NCI-H1417 treated with DMSO at 0.1 percent for 48 hours (cell line): ENCODE measurements at places on chromosomes 4 and X.

GRCh38 chr4:95124906-95125504 lies 367.2 kb downstream of the BMPR1B start:
- no peak for DNase-seq

GRCh38 chr4:67436742-67437141 lies 108.6 kb downstream of the CENPC start:
- no peak for DNase-seq

GRCh38 chr4:29224911-29225310 lies 1495.3 kb upstream of the PCDH7 start:
- DNase-seq = no peak

GRCh38 chrX:48489892-48490291 lies 13.9 kb downstream of the FTSJ1 start:
- DNase-seq = no peak

- no peak for DNase-seq
Observed at GRCh38 chr4:159770969-159771368, 668.1 kb downstream of the RAPGEF2 start.

DNA sequence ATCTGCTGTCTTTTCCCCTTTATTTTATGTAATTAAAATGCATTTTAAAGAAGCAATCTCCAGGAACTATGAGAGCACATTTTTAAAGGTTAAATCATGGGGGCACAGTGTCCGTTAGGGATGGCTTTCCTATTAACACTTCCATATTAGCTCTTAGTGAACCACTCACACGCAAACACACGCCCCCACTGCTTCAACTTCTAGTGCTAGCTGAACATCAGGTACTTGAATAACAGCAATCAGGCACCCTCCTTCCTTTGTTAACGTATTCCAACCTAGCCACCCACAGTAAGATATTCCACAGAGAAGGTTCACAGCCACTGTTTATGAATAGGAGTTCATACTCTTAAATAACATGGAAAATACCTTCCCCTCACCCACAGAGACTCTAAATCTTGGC lies 9.3 kb downstream of the TMEM255A start:
- DNase-seq = peak; percentile 36

DNA sequence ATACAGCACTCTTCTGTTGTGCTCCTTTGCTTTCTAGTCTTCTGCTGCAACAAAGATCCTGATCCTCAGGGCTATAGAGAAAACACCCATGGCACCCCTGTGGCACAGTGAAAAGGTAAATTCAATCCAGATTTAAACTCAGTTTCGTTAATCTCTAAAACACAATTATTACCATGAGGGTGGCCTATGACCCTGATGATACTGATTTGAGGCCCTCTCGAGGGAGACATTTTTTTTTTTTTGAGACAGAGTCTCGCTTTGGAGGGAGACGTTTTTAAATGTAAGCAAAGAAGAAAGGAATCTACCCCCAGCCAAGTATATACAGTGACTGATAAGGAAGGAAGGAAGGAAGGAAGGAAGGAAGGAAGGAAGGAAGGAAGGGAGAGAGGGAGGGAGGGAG lies 967.8 kb upstream of the DIAPH2 start:
- no peak for DNase-seq

DNA sequence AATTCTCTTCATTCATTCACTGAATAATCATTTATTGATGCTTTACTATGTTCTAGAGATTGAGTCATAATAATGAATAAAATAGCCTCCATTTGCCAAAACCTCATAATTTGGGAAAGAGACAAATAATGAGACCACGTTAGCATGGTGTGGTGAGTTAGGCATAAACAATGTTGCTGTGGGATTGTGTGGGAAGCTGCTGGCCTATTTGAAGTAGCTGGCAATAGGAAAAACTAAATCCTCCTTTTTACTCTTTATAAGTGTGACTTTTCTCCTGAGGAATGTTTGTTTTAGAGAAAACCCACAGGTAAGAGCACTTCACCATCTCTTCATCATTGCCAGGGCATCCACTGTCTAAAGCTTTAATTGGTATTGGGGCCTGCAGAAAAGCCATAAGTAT lies 95.3 kb downstream of the AREG start:
- DNase-seq = no peak

DNA sequence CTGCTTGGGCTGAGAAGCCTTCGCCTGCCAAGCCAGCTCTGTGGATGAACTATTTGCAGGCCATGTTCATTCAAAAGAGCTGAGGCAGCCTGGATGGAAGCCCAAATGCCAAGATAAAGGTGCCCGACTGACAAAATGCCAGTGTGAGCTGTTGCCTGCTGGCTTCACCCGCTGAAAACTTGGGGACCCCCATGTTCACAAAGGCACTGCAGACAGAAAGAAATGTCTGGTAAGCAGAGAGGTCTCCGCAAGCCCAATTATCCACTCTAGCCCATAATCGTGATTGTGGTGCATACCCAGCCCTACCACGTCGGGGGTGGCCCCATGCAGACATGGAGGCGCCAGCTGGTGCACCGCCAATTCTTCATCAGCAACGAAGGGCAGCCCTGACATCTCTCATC lies 13.0 kb upstream of the SMIM20 start:
- no peak for DNase-seq

DNA sequence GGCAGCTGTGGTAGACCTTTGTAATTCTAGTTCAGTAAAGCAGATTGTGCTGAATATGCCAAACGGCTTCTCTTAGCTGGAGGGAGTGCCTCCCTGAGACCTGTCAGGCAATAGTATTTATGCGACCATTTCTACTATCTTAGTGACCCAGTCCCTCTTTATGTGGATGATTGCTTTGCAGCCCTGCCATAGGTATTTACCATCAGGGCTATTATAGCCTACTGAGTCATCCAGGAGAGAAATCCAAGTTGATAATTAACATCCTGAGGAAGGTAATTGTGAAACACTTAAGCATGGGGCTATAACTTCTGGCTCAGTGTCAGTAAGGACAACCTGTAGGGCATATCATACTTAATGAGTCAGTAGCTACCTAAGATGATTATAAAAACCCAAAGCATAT lies 103.9 kb upstream of the MAOA start:
- no peak for DNase-seq

GRCh38 chr4:95371476-95372224 lies 177.1 kb downstream of the UNC5C start:
- DNase-seq = no peak

DNA sequence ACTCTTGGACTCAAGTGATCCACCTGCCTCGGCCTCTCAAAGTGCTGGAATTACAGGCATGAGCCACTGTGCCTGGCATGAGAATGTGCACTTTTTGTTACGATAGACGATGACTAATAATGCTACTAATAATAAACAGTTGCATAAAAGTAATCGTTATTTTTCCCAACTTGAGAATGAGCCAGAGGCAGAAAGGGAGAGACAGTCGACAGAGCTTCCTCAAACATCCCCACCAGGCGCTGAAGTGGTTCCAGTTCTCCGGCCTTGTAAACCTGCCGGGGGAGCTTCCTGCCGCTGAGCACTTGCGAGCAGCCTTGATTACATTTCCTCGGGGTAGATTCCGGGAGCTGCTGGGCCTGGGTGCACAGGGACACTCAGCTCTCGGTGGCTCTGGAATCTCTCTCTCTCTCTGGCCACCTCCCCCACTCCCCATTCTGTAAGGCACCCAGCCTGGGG lies 8.9 kb upstream of the HTRA3 start:
- DNase-seq = no peak

- DNase-seq = no peak
Observed at GRCh38 chrX:112651766-112652165, 28.0 kb downstream of the LHFPL1 start.

DNA sequence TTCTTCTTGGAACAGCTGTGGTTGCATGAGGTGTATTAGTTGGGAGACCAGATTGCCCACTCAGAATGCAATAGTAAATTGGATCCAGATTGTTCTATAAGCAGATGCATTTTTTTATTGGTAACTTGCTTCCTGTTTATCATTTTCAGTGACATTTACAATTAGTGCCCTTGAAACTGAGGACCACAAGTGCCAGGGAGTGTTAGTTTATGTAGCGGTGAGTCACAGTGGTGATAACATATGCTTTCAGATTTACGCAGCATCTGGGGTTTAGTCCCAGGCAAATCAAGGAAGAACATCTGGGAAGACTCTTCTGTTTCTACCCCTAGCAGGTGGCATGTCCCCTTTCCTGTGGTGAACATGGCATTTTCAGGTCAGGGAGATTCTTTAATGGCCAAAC lies 24.1 kb downstream of the FRMPD4 start:
- no peak for DNase-seq

GRCh38 chr4:165967486-165967885 lies 94.4 kb downstream of the TLL1 start:
- DNase-seq = no peak

GRCh38 chr4:53141308-53141707 lies 224.6 kb downstream of the SCFD2 start:
- no peak for DNase-seq

DNA sequence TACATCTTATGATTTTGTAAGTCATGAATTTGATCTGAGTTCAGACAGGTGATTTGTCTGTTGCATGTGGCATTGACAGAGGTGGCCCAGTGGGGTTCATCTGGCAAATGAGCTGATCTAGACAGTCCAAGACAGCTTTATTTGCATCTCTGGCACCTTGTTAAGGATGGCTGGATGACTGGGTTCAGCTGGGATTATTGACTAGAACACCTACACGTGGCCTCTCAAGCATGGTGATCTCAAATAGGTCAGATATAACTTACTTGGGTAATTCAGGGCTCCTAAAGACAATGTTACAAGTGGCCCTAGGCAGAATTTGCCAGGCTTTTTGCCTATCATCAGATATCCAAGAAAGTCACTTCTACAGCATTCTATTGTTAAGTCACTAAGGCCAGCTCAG lies 48.0 kb downstream of the APOOL start:
- no peak for DNase-seq

- DNase-seq = no peak
Observed at GRCh38 chr4:189046642-189047041, 894.0 kb upstream of the FRG1 start.

DNA sequence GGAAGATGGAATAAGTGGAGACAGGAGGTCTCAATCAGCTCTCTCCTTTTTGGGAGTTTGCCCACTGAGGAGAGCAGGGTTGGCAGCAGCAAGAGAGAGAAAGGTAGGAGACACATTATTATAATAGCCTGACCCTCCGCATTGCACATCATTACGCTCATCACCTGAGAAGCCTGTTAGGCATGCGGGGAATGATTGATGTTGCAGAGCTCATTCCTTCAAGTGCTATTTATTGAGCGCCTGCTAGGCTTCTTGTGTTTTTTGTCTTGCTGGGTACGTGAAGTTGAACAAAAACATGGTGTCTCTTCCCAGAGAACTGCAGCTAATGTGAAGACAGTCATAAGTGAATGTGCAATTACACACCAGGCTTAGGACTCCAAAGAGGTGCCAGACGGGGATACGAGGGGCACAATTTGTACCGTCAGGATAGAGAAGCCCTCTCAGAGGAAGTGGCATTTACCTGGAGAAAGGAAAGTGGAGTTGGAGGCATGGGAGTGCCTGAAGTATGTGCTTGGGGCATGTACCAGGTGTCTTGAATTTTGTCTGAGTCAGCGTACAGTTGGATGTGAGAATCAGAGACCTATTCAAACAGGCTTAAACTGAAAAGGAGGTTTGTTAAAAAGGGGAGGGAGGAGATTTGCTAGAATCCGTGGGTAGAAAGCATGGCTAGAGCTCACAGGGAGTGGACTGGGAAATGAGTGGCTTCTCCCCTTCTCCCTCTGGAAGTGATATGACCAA lies 90.2 kb upstream of the SOD3 start:
- no peak for DNase-seq

DNA sequence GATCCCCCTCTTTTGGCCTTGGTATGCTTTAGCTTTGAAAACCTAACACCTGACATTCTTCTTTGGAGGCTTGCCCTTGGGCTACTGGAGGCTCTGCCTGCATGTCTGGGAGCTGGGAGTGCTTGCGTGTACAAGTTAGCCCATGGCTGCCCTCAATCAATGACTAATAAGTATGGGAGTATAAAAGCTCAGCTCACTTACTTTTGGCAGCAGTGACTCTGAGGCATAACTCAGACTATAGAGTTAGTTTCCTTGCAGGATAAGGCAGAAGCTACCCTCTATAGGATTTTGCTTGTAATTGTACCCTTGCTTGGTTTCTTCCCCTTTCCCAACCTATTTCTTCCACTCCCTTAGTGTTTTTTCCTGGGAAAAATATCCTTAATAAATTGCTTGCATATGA lies 247.9 kb downstream of the PPP1R2C start:
- no peak for DNase-seq

GRCh38 chrX:22090181-22090580 lies 58.1 kb downstream of the PHEX start:
- DNase-seq = no peak

DNA sequence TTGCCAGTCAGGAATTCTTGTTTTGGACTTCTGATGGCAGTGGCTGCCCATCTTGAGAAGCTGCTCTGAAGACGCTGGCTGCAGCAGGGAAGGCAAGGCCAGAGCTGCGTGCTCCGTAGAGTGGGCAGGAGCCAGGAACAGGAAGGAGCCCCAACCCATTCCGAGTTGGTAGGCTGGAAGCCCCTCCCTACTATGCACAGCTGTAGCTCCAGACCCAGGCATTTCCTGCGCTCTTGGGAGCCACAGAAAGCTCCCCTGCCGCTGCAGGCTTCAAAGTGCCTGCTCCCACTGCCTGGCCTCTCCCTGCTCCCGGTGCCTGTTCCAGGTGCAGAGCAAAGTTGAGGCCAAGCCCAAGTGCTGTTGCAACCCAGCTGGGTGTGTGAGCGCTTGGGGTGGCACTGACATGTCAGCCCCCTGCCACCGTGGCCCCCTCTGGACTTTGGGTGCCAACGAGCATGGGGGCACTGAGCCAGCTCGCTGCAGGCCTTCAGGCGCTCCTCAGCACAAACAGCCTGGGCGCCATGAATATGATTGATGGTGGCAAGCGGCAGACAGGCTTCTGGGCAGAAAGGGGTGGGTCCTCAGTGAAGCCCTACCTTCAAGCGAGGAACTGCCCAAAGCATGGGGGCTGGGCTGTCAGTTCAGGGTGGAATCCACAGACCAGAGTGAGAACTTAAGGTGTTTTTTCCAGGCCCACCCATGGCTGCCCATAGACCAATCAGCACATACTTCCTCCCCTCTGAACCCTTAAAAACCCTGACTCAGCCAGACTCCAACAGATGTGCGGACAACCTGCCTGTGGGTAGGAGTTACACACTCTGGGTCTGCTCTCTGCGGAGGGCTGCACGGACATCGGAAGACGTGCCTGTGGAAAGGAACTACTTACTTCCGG lies 677.2 kb upstream of the INTU start:
- DNase-seq = no peak

GRCh38 chrX:11770320-11770719 lies 12.3 kb downstream of the MSL3 start:
- peak; percentile 9 for DNase-seq

GRCh38 chr4:10897076-10897475 lies 212.5 kb upstream of the CLNK start:
- no peak for DNase-seq

- DNase-seq = no peak
Observed at GRCh38 chr4:107736924-107737448, 17.0 kb upstream of the PAPSS1 start.

GRCh38 chr4:38964942-38965775 lies 67.0 kb downstream of the TMEM156 start:
- no peak for DNase-seq

DNA sequence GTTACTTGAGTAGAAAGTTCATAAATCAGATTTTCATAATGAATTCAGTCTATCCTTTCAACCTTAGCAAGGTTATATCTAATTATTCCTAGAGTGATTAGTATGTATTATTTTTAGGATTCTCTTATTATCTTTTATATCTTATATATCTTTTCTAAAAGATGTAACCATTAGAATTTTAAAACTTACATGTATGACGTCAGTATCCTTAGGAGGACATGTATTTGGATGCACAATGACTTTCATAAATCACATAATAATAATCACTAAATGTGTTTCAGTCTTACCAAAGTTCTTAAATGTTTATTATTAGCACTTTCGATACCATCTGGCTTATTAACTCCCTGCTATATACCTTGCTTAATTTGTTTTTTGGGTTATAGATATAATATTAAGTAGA lies 1400.5 kb upstream of the IGFBP7 start:
- DNase-seq = no peak
